ENCODE measurements at places on chromosomes 2 and 18. TPM values are rescaled to one million over a fixed set of nuclear protein-coding genes. Genes with fewer than 3 reads are reported as not detected.
A peak's percentile ranks its signal among the peaks of the same experiment; 100 is the strongest.

FOXI3 gene
- not detected for total RNA-seq

DNA sequence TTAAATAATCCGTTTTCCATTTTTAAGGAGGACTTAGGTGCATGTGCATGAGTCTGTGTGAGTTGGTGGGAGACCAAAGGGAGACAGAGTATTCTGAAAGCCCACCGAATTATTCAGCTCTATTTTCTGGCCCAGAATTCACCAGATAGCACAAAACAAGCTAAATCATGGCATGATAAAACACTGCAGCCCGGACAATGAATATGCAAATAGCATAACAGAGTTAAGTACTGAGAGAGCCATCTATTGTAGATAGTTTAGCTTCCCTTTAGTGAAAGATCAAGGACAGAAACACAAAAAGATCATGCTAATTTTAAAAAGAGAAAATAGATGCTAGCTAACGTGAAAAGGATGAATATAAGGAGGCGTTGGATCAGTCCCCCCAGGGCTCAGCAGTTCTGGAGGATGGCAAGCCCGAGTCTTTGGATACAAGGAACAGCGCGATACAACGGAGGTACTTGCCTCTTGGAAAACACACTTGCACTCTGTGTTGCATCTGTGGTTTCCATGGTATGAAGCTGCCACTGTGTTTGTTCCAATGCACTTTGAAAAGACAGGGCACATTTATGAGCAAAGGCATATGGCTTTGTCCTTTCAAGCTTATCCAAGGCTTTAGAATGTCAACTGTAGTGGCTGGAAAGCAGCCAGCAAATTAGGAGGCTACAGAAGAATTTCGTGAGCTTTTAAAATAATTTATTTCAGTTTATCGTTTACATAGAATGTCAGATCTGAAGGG, 119.9 kb downstream of the LYPD1 start:
- no peaks in the 10 kb centered on the region for H3K36me3 ChIP-seq
- H3K4me3 ChIP-seq = no peak overlapping the region
- no peak overlapping the region for H3K27ac ChIP-seq

DNA sequence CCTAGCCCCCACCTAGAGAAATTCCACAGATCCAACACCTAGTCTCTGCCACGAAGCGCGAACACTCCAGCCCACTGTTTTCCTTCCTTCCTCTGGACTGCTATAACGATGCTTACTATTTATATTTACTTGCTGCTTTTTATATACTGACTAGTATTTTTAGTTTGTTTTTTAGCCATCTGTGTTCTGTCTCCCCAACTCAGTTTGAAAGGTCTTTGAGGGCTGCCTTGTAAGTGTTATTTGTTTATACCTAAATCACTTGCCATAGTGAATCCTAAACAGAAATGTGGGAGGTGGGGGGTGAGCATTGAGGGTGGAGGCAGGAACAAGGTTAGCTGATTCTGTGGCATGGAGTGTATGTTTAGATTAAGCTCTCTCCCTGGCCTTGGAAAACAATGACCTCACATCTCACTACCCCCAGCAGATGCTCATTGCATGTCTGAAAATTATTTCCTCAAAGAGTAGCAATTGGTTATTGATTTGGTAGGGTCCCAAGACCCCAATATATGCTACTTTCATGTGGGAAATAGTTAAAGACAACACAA, 1.1 kb upstream of the NCKAP5 start:
- H3K4me1 ChIP-seq = no peaks in the 10 kb centered on the region
- DNase-seq = no peak
- no peaks in the 10 kb centered on the region for H3K36me3 ChIP-seq
- H3K27me3 ChIP-seq = no peaks in the 10 kb centered on the region
- no peak overlapping the region for H3K4me3 ChIP-seq

- H3K27ac ChIP-seq = no peak overlapping the region
- H3K4me1 ChIP-seq = peaks cover 11% of the 10 kb centered on the region
- H3K27me3 ChIP-seq = no peaks in the 10 kb centered on the region
- H3K36me3 ChIP-seq = no peaks in the 10 kb centered on the region
- H3K4me3 ChIP-seq = no peak overlapping the region
- no peak for DNase-seq
These were observed 97.9 kb downstream of the SH3BP4 start for GRCh38 chr2:235049719-235050118.

RIT2 gene
- total RNA-seq = not detected

DNA sequence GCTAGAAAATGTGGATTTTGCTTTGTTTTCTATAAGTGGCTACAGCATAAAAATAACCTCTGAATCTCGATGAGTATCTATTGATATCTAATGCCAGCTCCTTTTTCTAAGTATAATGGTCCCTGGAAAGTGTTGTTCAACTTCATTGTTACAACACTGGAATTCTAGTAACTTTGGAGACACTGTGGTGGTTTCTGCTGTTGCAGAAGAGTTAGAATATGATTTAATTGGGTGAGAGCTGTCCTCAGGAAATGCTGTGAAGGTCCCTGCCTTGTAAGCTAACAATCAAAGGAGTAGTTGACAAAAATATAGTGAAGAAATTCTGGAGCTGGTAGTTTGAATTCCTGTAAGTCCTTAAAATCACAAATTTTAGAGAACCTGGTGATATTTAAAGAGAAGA, 62.1 kb downstream of the C18orf63 start:
- no peaks in the 10 kb centered on the region for H3K4me1 ChIP-seq
- H3K36me3 ChIP-seq = no peaks in the 10 kb centered on the region
- no peaks in the 10 kb centered on the region for H3K27me3 ChIP-seq
- no peak for DNase-seq

NOL4 gene
- total RNA-seq = 2.0 TPM

DNA sequence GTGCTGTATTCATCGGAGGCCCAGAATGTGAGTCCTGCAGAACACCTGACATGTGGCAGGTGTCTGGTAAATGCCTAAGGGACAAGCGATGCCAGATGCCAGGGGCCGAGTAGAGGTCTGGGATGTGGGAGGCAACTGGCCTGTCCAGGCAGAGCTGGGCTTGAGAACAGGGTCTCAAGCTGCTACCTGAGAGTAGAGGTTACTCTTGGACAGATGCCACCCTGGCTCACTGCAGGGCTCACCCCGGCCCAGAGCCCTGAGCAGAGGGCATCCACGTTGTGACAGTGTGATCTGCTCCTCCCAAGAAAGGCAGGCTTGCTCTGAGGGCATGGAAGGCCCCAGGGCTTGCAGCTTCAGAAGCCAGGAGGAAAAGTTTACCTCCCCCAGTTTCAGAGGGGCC, 692.0 kb upstream of the ID2 start:
- no peak for DNase-seq
- H3K27me3 ChIP-seq = no peaks in the 10 kb centered on the region
- H3K27ac ChIP-seq = no peak overlapping the region
- no peak overlapping the region for H3K4me3 ChIP-seq

POTEJ gene
- total RNA-seq = not detected

GRCh38 chr2:156046900-156047299, 285.6 kb downstream of the NR4A2 start:
- H3K27me3 ChIP-seq = no peaks in the 10 kb centered on the region
- H3K4me1 ChIP-seq = no peaks in the 10 kb centered on the region
- DNase-seq = no peak
- no peaks in the 10 kb centered on the region for H3K36me3 ChIP-seq
- H3K4me3 ChIP-seq = no peak overlapping the region

- no peaks in the 10 kb centered on the region for H3K27me3 ChIP-seq
- H3K4me1 ChIP-seq = peaks cover 11% of the 10 kb centered on the region
- DNase-seq = no peak
These were observed 84.7 kb downstream of the GLI2 start for GRCh38 chr2:120820263-120820952.

DNA sequence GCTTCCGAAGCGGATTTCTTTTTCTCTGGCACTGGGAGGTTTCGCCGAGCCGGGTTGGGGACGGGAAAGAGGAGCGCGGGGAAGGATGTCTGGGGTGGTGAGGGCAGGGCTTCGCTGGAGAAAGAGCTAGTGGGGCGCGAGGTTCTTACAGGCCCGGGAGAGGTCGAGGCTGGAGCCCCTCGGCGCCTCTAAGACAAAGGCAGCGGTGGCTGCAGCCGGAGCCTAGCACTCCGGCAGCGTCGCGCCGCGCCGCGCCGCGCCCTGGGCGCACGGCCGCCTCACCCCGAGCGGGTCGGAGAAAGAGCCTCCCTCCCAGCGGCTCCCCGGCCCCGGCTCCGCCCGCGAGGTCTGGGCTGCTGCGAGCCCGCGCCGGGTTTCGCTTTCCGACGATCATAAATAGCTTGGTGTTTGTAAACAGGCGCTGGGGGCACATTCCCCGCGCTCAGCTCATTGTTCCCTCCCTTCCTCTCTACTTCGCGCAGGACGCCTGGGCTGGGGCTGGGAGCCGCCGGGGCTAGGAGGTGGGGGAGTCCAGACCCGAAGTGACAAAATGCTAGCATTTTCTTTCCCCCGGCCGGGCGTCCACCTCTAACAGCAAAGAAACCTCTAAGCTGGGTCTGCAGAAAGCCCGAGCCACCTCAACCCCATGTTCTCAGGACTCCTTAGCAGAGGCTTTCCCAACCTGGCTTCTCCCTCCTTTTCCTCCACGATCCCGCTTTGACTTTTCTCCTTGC, 813 bp upstream of the MEIS1 start:
- peak overlapping the region; percentile 75 for H3K27ac ChIP-seq
- H3K27me3 ChIP-seq = no peaks in the 10 kb centered on the region
- peak overlapping the region; percentile 47 for H3K4me3 ChIP-seq
- H3K36me3 ChIP-seq = peaks cover 15% of the 10 kb centered on the region
- peak; percentile 74 for DNase-seq
- peaks cover 19% of the 10 kb centered on the region for H3K4me1 ChIP-seq

DNA sequence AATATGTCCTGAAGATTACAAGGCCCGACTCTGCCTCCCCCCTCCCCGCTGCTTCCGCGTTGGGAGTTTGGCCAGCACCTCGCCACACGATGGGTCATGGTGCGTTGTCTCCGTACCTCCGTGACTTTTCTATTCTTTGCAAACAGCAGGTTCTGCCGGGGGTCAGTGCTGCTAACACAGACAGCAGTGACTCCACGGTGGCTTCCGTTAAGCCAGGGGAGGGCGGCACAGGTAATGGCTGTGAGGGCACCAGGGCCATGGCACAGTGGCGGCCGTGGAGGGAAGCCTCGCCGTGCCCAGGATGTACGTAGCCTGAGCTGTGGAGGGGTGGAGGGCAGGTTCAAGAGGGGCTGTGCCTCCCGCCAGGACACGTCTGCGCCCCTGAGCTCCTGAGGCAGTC, 115.5 kb downstream of the NFATC1 start:
- no peak for DNase-seq
- H3K27me3 ChIP-seq = no peaks in the 10 kb centered on the region
- H3K4me3 ChIP-seq = no peak overlapping the region
- H3K36me3 ChIP-seq = no peaks in the 10 kb centered on the region
- peaks cover 16% of the 10 kb centered on the region for H3K4me1 ChIP-seq

DNA sequence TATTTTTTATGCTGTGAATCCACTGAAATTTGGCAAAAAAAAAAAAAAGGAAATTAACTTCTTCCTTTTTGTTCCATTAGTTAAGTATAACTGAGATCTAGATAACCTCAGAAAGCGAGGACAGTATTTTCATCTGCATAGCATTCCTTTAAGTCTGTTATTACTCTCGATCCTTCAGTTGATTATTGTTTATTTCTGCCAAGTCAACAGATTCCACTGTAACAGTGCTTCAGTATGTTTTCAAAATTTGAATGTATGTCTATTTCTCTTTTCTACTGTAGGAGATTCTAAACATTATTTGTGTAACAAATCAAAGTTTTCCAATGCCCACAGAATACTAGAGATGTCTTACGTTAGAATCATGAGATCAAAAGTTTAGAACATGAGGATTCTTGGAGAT, 133.1 kb upstream of the RGPD4 start:
- H3K27ac ChIP-seq = no peak overlapping the region
- no peak overlapping the region for H3K4me3 ChIP-seq
- DNase-seq = no peak
- H3K4me1 ChIP-seq = no peaks in the 10 kb centered on the region
- H3K36me3 ChIP-seq = no peaks in the 10 kb centered on the region

FSIP2 gene
- total RNA-seq = 1.3 TPM

GRCh38 chr18:21904856-21905255, 164.3 kb downstream of the MIB1 start:
- no peak overlapping the region for H3K27ac ChIP-seq
- peak; percentile 64 for DNase-seq
- H3K27me3 ChIP-seq = no peaks in the 10 kb centered on the region
- no peaks in the 10 kb centered on the region for H3K36me3 ChIP-seq
- no peak overlapping the region for H3K4me3 ChIP-seq
- H3K4me1 ChIP-seq = peaks cover 11% of the 10 kb centered on the region

TNFAIP6 gene
- total RNA-seq = 0.95 TPM

CHST9 gene
- total RNA-seq = not detected

DNA sequence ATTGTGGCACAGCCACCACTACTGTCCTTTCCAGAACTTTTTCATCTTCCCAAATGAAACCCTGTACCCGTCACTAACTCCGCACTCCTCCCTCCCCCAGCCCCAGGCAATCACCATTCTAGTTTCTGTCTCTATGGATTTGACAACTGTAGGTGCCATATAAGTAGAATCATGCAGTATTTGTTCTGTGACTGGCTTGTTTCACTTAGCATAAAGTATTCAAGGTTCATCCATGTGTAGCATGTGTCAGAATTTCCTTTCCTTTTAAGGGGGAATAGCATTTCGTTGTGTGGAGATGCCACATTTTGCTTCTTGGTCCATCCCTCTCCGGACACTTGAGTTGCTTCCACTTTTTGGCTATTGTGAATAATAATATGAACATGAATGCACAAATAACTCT, 842 bp upstream of the CKAP2L start:
- peaks cover 11% of the 10 kb centered on the region for H3K4me1 ChIP-seq
- no peak overlapping the region for H3K27ac ChIP-seq
- H3K4me3 ChIP-seq = peak overlapping the region; percentile 74
- no peaks in the 10 kb centered on the region for H3K27me3 ChIP-seq
- no peaks in the 10 kb centered on the region for H3K36me3 ChIP-seq

RMDN2 gene
- 51.8 TPM for total RNA-seq

FSHR gene
- total RNA-seq = not detected

DNA sequence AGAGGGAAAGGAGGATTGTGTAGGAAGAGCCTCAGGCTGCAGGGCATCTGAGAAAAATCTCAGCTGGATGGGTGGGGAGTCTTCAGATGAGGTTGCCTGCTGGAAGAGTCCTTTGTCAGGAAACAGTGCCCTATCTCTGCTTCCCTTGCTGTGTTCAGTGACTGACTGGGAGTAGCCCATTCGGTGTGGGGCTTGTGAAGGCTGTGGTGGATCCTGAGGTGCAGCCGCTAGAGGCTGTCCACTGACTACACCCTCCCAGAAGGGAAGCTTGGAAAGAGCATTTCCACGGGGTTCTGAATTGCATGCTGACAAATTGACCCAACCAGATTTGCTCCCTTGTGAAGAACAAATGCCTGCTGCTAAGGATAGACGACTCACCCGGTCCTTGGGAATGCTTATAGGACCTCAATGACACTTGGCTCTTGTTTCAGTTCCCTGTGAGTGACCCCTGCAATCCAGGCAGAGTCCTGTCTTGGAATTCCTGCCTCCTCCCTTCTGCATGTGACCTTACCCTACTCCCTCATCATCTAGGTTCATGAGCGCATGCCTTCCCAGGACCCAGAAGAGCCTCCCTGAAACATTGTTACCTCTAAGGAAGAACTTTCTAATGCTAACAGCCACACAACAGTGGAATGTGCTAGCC, 109.7 kb upstream of the FAM136A start:
- H3K27ac ChIP-seq = no peak overlapping the region
- no peak for DNase-seq
- no peaks in the 10 kb centered on the region for H3K36me3 ChIP-seq
- H3K4me3 ChIP-seq = no peak overlapping the region
- H3K27me3 ChIP-seq = peaks cover 2% of the 10 kb centered on the region

- no peaks in the 10 kb centered on the region for H3K4me1 ChIP-seq
- H3K27me3 ChIP-seq = no peaks in the 10 kb centered on the region
- H3K27ac ChIP-seq = no peak overlapping the region
- H3K36me3 ChIP-seq = no peaks in the 10 kb centered on the region
These were observed 37.6 kb downstream of the PROC start for GRCh38 chr2:127455566-127456493.

GRCh38 chr18:5060543-5060942, 136.5 kb downstream of the AKAIN1 start:
- no peak overlapping the region for H3K4me3 ChIP-seq
- no peaks in the 10 kb centered on the region for H3K27me3 ChIP-seq
- no peaks in the 10 kb centered on the region for H3K4me1 ChIP-seq
- DNase-seq = no peak
- no peak overlapping the region for H3K27ac ChIP-seq
